ENCODE measurements at places on chromosomes 7 and 10. TPM values are rescaled to one million over a fixed set of nuclear protein-coding genes. Genes with fewer than 3 reads are reported as not detected.

DNA sequence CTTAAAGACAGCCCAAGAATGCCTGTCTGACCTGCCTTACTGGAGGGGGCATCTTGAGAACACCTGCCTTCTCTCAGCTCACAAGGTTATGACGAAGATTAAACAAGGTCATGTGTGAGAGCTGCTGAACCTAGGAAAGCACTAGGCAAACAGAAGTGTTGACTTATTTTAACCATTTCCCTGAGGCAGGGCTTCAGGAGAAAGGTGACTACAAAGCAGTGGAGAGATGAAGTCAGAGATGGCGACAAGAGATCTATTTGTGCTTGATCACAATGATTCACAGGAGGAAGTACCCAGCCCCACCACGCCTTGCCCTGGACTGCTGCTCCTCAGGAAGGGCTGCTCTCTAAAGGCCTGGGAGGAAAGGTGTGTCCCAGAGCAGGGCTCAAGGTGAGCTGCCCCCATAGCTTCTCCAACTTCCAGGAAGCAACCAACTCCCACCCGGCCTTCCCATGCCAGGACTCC is 27.8 kb downstream of the STN1 start:
- DNase-seq: no peak

DNA sequence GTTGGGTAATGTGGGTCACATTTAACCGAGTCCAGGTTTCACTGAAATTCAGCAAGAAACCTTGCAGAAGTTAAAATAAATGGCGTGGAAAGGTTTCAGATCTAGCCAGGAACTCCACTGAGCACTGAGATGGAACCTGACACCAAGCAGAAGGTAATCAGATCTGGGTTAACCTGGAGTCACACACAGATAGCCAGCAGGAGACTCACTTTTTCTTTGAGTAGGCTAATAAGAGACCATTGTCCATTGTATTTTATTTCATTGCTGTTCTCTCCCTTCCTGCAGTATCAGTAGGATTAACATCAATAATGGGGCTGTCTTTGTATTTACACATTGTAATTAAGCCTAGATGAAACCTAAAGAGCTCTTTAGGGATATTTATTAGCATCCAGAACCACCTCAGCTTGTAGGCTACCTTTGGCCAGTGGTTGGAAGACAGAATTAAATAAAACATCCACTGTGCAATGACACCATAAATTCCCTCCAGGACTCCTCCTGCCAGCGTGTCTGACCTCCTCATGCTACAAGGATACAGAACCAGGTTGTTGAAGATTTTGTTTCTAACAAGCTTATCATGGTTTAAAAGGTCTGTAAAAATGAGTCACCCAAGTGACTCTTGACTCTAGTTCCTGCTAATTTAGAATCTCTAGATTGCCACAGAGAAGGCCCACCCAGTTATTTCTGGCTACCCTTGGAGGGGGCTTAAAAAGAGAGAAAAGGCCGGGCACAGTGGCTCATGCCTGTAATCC is 151.1 kb downstream of the SORCS1 start:
- DNase-seq: no peak

DNA sequence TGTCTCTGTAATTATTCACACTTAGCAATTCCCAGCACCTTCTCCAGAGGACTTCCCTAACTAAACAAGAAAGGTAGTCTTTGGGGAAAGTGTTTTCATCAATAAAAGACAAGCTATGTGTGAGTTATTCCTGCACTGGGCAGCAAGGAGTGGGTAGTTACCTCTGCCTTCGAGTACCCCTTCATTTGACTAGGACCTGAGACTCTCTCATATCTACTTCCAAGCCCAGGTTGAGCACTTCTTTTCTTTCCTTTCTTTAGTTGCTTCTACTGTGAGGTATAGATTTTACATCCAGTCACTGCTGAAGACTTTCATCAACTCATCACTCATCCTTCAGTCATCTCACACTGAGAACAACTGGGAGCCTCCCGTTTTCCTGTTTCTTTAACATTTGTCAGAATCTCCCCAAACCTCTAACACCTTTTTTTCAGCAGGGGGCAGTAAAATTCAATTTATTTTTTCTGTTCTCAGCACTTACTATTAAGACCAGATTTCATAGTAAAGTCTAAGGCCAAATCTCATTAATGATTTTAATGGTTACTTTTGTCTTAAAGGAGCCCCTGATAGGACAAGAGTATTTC is 80.1 kb upstream of the PRSS1 start:
- no peak for DNase-seq

DNA sequence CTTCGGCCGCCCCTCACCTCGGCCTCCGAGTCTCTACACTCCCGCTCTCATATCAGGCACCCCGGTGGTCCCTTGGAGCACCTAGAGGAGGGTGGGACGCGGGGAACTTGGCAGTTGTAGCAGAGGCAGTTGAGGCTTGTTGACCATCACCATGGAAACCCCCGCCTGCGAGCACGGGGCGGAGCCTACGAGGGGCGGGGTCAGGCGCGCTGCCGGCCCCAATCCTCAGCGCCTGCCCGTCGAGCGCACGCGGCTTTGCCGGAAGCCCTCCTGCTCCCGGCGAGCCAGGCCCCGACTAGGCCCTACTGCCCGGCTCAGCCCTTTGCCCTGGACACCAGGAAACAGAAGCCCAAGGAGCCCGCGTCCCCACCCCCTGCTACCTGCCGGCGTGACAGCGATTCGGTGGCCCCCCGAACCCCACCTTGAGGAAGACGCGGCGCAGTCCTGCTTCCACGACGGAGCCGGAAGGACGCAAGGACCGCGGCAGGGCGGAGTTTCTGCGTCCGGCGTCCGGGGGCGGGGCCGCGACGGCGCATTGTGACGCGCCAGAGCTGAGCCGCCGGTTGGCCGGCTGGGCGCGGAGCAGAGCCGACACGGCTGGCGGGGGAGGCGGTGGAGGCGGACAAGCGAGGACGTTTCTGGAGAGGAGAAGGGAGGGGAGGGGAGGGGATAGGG is at the start of gene HNRNPF:
HNRNPF (minus strand) TSS at position 477 of the 675 bp plus-strand sequence. CDS start 21,302 bp downstream, outside the sequence.
- peak; percentile 95 for DNase-seq

Gene TMEM184A
- 0.57 TPM for polyA plus RNA-seq

Gene TBC1D12
- 10.7 TPM for polyA plus RNA-seq

- DNase-seq: no peak
Observed at GRCh38 chr10:77388571-77389100, 249.0 kb downstream of the KCNMA1 start.

GRCh38 chr10:12981570-12981969 is 19.9 kb downstream of the CCDC3 start:
- DNase-seq: no peak

Gene TUBAL3
- not detected for polyA plus RNA-seq

DNA sequence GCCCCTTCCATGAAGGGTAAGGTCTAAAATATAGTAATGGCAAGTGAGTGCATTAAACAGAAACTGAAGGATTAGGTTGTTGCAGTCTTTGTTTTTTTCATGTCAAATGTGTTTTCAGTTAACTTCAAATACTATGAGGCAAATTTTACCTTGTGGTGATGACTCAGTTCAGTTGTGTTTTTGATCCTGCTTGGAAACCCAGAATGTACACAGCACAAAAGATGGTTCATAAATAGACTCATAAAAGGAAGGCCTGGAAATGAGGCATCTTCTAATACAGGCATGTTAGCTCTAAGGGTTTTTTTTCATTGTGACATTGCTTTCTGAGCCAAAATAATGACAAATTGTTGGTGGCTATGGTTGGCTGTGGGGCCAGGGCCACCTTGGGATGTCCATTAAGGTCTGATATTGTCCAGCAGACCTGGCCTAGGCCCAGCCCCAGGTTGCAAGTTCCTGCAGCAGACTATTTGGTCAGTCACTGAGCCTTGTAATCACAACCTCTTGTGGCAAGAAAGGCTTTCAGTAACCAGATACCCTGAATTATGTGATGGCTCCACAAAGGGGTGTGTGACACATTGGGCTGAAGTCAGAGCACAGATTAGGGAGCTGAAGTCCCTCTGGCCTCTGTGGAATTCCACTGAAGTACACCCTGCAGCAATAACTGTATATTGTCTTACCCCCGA is 69.0 kb upstream of the SAMD8 start:
- DNase-seq: no peak

Measured in muscle of arm (tissue), 14 donors.